ENCODE measurements at places on chromosomes 1 and 21. TPM values are rescaled to one million over a fixed set of nuclear protein-coding genes. Genes with fewer than 3 reads are reported as not detected.

The HAO2 gene
- not detected for total RNA-seq

DNA sequence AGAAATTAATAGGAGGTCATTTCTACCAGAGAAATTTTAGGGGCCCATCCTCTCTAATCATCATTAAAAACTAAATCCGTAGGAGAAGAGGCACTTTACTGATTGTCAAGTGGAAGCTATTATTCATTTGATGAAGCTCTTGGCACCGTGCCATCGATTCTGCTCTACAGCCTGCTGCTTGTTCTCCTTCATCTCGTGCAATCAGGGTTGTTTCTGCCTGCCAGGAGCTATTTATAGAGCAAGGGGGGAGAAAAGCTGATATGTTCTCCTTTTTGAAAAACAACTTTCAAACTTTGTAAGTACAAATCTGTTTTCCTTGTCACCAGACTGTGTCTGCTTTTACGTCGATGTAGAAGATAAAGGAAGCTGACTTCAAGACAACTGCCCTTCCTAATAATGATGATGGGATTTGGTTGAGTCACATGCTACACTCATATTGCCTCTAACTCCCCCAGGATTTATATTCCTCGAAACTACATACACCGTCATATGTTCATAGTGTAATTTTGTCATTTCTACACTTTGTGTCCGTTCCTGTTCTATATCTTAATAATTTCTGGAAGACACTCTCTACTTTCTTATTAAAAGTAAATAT, 169.6 kb upstream of the LHX8 start:
- DNase-seq = no peak

DNA sequence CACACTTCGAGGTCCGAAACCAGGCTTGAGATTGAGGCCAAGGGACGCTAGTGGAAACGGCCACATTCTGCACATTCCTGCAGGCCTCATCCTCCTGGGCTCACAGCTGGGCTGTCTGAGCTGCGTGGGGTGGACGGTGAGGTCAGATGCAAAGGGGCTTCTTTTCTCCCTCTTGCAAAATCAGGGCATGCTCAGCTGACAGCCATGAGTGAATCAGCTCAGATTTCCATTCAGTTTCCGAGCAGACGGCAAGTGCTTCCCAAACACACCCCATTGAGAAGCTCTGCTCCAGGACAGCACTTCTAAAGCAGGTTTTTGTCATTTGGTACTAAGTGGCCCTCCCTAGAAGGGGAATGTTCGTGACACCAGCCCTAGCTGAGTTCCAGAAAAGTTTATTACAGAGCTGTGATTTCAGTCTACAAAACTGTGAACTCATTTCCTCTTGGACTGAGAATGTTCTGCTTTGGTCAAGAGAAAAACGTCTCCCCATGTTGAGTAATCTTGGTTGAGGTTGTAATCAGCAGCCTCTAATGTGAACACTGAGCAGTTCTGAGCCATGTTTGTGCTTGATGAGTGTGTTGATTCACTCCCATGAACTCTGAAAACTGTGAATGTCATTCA, 10.0 kb downstream of the PDPN start:
- peak; percentile 75 for DNase-seq

The EDARADD gene
- total RNA-seq = 0.58 TPM

DNA sequence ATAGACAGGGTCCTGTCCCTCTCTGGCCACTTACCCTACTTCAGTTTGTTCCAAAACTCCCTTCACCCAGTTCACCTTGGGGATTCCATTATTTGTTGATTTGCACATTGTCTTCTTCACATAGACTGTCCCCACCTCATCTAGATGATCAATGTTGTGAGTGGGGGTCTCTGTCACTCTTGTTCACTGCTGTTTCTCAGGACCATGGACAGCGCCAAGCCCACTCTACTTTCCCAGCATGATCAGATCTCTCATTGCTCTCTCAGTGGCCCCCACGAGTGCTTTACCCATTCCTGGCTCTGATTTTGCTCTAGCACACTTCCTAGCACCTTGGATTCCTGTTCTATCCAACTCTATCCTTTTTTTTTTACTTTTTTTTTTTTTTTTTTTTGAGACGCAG, 45.4 kb upstream of the IGSF21 start:
- DNase-seq = no peak

The GRIK3 gene
- total RNA-seq = 1.6 TPM

- no peak for DNase-seq
These were observed 47.1 kb downstream of the STX6 start for GRCh38 chr1:180975551-180975950.

The MRTO4 gene
- 13.0 TPM for total RNA-seq

GRCh38 chr1:166063701-166064100, 103.1 kb downstream of the FAM78B start:
- no peak for DNase-seq

GRCh38 chr1:53929246-53929960, 16.1 kb downstream of the IFT25 start:
- DNase-seq = no peak

DNA sequence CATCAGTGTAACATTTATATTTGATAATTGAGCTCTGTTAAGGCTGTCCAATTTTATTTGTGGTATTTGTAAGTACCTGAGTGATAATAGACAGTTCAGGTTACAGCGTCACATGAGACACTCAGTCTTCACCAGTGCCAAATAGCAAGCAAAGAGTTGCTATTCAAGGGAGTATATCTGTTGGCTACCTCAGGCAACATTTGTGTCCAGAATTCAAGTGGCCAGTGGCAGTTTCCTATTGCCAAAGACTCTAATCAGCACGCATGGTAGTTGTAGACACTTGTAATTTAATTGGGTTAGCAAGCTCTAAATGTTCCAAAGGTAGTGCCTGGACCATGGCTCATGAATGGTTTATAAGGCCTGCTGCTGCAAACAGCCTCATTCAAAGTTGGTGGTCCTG, 1524.3 kb upstream of the B3GALT2 start:
- no peak for DNase-seq

The S100A9 gene
- total RNA-seq = 131 TPM

- no peak for DNase-seq
These were observed 5.7 kb downstream of the LMX1A start for GRCh38 chr1:165350840-165351239.

The TNNT2 gene
- total RNA-seq = 0.21 TPM

GRCh38 chr1:38657873-38658272, 201.7 kb downstream of the RRAGC start:
- no peak for DNase-seq

The ATP1A4 gene
- total RNA-seq = not detected

The OR2L8 gene
- total RNA-seq = 0.69 TPM

- DNase-seq = no peak
These were observed 715.3 kb upstream of the CXADR start for GRCh38 chr21:16797540-16797939.

GRCh38 chr1:25608488-25609178, 8.0 kb upstream of the MAN1C1 start:
- DNase-seq = peak; percentile 92

DNA sequence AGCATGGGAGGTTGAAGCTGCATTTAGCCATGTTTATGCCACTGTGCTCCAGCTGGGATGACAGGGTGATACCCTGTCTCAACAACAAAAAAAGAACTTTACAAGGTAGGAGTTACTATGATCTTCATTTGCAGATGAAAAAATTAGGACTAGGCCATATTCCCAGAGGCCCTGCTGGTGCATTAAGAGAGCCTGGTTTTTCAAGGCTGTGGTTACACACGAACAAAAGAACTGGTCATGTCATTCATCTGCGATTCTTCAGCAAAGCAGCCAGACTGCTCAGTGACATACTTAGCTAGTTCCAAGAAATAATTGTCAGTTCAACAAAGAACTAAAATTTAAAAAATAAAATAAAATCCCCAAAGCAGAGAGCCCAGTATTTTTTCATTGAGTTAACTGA, 66.1 kb upstream of the SLC22A15 start:
- DNase-seq = no peak

DNA sequence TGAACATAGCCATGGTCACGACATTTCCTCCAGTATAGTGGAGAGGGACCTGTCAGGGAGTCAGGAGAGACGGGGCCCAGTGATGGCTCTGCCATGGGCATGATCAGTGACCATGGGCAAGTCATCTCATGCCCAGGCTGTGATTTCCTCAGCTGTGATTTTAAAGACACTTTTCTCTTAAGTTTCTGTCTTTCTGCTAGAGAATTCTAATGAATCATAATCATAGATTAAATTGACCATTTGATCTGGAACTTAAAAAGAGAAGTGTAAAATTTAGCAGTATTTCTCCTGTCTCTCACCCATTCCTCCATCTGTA, 112.7 kb downstream of the USP25 start:
- no peak for DNase-seq

- no peak for DNase-seq
These were observed 39.8 kb downstream of the ZNF691 start for GRCh38 chr1:42886046-42886739.

GRCh38 chr1:26164861-26165842, 3.6 kb downstream of the C1orf232 start:
- DNase-seq = no peak

DNA sequence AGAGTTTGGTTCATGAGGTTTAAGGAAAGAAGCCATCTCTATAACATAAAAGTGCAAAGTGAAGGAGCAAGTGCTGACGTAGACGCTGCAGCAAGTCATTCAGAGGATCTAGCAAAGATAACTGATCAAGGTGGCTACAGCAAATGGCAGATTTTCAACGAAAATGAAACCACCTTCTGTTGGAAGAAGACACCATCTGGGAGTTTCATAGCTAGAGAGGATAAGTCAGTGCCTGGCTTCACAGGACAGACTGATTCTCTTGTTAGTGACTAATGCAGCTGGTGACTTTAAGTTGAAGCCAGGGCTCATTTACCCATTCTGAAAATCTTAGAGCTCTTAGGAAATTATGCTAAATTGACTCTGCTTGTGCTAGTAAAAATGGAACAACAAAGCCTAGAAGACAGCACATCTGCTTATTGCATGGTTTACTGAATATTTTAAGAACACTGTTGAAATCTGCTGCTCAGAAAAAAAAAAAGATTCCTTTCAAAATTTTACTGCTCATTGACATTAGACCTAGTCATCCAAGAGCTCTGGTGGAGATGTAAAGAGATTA, 10.5 kb downstream of the MAEL start:
- no peak for DNase-seq

The OR10Z1 gene
- total RNA-seq = not detected

The KRTAP19-1 gene
- total RNA-seq = not detected

The PTAFR gene
- 10.4 TPM for total RNA-seq

The TMOD4 gene
- not detected for total RNA-seq

DNA sequence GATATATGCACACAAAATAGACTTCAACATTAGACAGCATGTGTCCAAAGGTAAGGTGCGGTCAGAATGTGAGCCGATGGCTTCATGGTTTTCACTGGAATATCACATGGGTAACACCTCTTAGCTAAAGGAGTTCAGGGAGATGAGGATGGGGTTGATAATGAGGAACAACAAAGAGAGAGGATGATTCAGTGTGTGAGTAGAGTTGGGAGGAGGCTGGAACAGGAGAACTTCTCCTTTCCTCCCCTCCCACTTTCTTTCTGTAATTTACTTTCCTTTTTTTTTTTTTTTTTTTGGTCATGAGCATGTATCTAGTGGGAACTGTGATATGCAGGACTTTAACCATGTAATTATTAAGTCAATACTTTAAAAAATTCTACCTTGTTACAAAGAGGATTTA, 99.4 kb downstream of the FASLG start:
- DNase-seq = no peak

DNA sequence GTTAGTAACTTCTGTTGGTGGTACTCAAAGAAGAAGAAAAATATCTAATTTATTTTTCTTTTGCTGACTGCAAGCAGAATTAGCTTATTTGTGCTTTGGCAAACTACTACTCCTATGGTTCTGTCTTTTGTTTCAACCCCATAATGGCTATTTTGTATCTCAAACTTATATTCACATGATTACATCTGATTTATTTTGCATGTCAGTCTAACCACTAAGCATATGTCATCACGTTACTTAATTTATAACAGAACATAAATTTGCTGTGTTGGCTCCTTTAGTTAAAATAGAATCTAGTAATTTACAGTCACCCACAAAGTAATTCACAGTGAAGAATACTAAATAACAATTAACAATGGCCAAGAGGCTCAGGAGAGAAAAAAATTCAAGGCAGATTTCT, 39.1 kb upstream of the CNN3 start:
- no peak for DNase-seq

DNA sequence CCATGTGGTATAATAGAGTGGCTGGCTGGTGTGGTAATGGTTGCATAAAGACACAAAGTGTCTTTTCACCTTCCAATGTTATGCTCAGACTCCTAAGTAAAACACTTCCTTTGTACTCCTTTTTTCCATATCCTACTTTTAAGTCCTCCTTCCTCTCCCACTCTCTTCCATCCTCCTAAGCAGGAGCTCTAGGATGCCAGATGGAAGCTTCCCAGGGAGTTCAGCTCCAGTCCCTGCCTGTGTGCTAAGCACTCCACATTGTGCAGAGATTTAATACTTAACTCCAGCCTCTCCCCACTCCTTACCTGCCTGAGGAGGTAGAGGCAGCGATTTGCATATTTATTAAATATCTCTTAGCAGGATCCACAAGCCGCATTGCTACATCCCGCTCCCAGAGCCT, 60.5 kb upstream of the IGSF21 start:
- DNase-seq = no peak

DNA sequence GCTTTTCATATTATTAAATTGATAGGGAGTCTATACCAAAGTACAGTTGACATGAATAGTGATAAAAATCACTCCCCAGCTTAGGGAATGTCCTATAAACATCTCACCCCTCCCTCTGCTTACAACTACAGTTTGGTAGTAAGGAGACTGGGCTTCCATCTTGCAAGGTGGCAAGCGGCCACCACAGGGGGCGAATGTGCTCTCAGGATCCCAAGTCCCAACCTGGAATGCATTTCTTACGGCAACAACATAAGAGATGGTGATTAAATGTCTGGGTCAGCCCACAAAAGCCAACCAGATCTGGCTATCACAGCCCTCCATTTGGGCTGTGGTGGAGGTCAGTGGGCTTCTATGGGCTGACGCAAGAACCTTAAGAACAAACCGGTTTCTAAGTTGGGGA, 68.0 kb downstream of the SMYD2 start:
- no peak for DNase-seq

DNA sequence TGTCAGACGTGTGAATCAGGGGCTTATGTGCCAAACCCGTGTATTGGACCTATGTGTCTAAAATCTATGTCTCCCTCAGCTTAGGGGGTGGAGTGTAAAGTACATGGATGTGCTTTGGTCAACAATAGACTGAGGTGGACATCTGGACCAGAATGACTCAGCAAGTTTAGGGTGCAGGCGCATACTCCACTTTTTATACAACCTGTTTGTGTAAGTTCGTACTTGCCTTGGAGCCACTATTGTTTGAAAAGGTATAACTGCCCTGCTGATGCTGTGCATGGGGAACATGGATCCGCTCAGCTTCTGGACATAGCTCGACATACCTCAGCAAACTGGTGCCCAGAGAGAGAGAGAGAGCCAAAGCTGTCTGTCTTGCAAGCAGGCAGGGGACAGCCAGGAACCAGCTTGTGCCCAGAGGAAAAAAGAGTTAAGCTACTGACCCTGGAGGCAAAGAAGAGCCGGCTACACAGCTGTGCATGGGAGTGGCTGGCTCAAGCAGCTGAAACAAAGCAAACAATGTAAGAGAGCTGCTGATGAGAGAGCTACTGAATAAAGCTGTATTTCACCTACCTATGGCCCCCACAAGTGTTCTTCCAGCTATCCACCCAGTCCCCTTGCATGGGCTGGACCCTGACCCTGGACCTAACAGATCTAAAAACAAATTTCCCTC, 41.2 kb downstream of the GJA5 start:
- no peak for DNase-seq

The ARHGAP30 gene
- total RNA-seq = 20.5 TPM
